ENCODE measurements at places on chromosomes 3 and 15.

DNA sequence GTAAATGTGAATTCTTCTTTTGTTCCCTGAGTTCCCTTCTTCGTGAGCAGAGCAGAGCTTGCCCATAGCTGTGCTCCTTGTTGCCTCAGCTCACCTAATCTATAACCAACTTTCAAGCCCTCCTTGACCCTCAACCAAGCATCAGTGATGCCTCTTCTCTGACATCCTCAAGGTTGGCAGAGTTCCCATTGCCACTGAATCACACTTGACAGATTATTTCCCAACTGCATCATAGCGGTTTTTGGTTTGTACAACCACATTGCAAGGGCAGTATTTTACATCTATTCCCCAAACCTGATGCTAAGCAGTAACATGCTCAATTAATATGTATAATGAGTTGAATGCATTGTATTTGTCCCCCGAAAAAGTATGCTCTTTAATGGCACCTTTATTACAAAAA lies 133.0 kb upstream of the SNTN start:
- DNase-seq = no peak

DNA sequence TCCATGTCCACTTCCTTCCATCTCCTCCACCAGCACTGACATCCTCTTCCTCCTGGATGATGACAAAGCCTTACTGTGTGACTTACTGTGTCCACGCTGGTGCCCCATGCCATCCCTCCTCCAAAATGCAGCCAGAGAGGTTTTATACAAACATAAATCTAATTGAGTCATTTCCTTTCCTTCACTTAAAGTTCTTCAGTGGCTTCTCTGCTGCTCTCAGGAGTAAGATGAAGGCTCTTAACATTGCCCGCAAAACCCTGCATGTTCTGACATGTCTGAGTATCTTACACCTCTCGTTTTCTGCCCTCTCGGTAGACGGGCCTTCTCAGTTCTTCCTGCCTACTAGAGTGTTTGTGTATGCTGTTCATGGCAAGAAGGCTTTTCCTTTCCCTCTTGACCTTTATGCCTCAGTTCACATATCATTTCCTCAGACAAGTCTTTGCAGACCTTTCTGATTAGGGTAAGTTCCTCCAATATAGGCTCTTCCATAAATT lies 175.5 kb downstream of the CFAP20DC start:
- DNase-seq = no peak

GRCh38 chr15:52351206-52351908 lies 55.8 kb upstream of the MYO5C start:
- DNase-seq = no peak

- no peak for DNase-seq
Observed at GRCh38 chr3:72593881-72594397, 254.3 kb downstream of the SHQ1 start.

- no peak for DNase-seq
Observed at GRCh38 chr15:79922512-79923078, 25.8 kb upstream of the MTHFS start.

DNA sequence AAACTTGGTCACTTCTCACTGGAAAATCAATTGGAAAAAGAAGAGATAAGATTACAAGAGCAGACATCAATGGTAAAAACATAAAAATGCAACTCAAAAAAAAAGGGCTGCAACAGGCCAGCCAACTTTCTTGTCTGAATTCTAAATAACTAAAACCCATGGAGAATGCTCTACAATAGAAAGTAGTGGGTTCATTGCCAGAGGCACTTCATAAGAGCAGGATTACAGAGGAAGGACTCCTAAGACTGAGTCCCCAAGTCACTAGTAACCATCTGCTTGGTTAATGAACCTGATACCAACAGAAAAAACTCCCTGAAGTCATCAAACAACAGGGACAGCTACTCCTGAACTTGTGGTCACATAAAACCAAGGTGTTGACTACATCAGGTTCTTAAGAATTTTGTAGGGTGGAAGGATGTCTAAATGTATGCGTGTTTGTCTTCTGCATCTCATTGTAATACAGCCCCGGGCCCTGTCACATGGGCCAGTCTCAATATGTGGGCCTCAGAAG lies 148.6 kb downstream of the IMPG2 start:
- no peak for DNase-seq

DNA sequence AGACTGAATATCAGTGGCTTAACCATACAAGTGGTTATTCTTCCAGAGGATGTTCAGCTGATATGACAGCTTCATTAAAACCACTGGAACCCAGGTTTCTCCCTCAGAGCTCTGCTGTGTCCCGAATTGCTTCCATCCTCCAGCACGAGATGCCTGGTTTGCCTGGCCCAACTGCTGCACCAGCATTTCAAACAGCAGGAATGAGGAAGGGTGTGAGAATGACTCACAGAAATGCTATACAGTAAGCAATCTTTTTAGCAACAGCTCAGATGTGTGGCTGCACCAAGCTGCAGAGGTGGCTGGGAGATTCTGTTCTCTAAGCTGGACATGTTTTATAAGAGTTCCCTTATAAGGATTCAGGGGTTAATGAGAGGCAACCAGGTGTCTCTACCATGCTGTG lies 271.0 kb downstream of the GABRG3 start:
- no peak for DNase-seq

GRCh38 chr15:69590201-69590710 lies 137.6 kb downstream of the RPLP1 start:
- DNase-seq = no peak

GRCh38 chr15:34655326-34655725 lies 71.9 kb upstream of the GOLGA8B start:
- no peak for DNase-seq

- DNase-seq = peak; percentile 98
Observed at GRCh38 chr15:95875121-95875643, 455.3 kb upstream of the NR2F2 start.

DNA sequence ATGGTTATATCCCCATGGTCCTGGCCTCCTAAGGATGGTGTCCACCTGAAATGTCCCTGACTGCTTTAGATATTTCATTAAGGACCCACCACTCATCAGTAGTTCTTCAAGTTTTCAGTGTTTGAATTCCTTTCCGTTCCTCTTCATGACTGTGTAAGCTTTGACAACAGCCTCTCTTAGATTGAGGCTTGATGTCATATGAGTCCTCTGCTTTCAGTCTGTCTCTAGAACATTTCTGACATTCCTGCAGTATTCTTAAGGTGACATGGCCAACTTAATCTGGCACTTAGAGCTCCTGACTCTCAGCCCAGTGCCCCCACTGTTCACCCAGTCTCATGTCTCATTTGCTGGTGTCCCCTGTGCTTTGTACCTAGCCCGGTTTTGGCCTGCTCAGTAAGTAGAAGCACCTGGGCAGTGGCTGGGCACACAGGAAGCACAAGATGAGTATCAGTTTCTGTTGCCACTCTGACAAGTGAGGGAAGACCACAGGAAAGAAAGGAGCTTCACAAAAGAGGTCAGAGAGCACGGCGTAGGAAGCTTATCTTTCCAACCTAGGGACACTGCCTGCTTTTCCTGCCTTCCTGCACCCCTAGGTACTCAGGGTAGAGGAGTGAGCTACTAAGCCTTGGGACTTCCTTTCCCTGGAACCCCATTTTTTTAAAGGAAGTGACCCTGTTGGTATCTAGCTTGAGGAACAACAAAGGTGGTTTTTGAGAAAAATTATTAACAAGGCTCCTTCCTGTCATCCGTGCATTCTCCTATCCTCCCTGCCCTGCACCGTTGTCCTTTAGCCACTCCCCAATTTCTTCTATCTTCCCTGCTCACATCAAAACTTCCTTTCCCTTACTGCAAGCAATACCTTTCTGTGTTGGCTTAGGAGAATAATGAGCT lies 103.1 kb downstream of the KLHL25 start:
- no peak for DNase-seq

DNA sequence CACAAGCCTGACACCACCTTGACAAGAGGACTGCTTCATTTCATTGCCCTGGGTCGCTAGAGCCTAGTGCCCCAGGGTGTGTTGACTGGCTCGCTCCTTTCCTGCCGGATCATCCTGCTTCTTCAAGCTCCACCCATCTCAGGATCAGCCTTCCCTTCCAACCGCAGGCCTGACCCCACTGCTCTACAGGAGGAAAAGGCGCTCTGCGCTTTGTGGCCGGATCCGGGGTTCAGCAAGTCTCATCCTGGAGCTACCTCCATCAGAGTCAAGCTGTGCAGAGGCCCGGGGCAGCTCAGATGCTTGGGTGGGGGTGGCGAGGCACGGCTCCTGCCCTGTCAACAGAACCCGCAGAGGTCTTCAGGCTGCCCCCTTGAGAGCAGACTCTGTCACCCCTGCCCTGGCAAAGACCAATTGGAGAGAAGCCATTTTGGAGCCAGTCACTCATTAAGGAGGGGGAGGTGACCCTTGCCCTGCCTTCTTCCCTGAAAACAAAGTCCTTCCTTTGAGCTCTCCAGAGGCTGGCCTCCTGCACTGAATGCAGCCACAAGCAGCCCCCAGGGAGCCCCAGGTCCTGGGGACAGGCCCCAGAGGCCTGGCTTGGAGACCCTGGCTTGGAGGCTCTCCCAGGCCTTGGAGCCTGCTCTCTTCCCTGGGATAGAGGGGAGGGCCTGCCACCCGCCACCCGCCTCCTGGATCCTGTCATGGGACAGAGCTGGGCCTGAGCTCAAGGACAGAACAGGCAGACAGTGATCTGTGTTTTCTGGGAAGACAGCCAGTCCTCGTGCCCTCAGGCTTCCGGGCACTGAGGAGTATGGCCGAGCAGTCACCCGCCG lies 80.3 kb downstream of the CPN2 start:
- peak; percentile 98 for DNase-seq

- DNase-seq = no peak
Observed at GRCh38 chr3:126441256-126441880, 34.3 kb downstream of the ZXDC start.

Data from foreskin melanocyte (primary cell).